ENCODE measurements at places on chromosomes 1 and 21.

- DNase-seq = no peak
Measured at GRCh38 chr1:174939775-174940545, 59.8 kb upstream of the CACYBP start.

DNA sequence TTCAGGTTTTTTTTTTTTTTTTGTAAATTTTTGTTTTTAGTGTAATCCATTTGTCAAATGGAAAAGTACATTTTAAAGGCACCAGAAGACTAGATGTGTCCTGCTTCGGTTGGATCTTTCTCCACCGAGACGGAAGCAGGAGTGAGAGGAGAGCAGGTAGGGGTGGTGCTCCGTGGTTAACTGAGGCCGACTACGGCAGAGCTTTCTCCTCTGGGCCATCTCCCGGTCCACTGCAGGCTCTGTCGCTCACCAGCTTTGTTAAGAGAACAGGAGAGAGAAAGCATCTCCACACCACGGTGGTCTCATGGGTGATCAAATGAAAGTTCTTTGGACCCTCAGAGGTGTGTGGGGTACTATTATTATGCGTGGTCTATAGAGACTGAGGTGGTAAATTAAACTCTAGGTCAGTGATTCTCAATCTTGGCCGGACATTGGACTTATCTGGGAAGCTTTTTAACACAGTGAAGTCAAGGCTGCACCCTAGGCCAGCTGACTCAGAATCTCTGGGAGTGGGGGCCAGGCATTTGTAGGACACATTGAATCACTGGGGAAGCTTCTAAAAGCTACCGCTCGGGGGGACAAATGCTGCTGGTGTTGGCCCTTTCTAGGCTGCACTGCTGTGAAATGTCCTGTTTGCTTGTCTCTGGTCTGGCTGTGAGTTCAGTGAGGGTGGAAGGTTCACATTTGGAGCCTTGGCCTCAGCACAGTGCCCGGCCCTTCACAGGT, 25.0 kb downstream of the ABCA4 start:
- no peak for DNase-seq

DNA sequence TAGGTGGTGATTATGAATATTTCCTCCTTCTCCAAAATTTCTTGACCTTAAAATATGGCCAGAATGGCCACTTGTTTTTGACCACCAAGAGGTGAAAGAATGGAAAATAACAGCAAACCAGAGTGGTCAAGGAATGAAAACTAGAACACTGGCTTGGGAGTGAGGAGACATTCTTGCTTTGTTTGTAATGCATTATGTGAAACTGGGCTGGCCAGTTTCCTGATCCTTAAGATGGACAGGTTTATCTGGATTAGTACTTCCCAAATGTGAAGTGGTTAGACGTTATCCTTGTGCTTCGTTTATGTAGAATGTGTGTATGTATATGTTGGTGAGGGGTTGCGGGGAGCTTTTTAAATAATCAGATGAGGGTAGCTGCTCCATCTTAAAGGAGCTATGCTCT, 12.8 kb downstream of the PLA2G4A start:
- DNase-seq = no peak

DNA sequence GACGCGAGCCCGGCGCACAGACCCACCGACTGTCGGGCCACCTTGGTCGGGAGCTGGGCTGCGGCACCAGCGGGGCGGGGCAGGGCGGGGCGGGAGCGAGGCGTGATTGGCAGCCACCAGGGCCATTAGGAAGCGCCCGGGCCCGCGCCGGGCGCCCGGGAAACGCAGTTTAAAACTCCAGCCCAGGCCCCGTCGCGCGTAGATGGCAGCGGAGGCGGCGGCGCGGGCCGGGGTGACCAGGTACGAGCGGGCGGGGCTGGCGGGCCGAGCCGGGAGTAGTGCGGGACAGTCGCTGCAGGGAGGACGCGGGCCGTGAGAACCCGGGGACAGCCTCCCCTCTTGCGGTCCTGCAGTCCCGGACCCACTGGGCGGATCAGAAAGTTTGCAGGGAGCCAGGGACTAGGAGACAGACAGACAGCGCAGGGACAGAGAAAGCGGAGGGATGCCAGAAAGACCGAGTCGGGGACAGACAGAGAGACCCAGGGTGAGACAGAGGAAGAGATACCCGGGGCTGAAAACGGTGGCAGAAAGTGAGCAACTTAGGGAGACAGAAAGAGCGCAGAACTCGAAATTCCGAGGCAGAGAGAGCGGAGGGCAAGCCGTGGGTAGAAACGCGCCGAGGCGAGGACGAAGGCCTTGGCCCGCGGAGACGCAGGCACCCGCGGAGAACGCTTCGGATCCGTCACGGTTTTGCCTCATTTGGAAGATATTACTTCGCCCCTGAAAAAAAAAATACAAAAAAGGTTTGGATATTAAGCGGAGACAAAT, at the start of gene DMBX1:
DMBX1 (plus strand) TSS at position 199 of the 768 bp plus-strand sequence. CDS start 17,175 bp downstream, outside the sequence.
- no peak for DNase-seq

GRCh38 chr1:118145721-118146120, 39.3 kb downstream of the SPAG17 start:
- no peak for DNase-seq
